Endothelial cell (in vitro differentiated cells): ENCODE measurements at places on chromosomes 2 and 18. TPM values are rescaled to one million over a fixed set of nuclear protein-coding genes. Genes with fewer than 3 reads are reported as not detected.

CROCC2 gene
- total RNA-seq: not detected

DRC1 gene
- 0.36 TPM for total RNA-seq

ZNF892 gene
- 11.2 TPM for total RNA-seq

DNA sequence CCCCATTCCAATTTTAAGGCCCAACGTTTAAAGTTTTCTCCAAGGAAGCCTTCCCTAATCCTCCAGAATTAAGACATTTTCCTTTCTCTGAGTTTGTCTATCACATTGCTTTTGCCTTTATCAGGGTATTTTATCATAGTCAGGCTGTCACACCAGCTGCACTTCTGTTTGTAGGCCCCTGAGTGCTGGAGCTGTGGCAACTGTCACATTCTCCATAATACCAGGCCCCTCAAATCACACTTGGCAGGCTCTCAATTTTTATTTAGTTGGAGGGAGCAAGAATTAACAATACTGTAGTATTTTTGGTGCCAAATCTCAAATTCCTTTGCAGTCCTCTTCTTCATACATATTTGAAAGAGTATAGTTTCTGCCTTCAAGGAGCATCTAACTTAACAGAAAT, 122.2 kb downstream of the FSHR start:
- no peak for DNase-seq
- H3K27me3 ChIP-seq: no peaks in the 10 kb centered on the region
- peaks cover 7% of the 10 kb centered on the region for H3K4me1 ChIP-seq
- no peak overlapping the region for H3K4me3 ChIP-seq
- no peaks in the 10 kb centered on the region for H3K36me3 ChIP-seq
